Aortic smooth muscle cell (primary cell): ENCODE measurements at places on chromosomes 5 and 9. TPM values are rescaled to one million over a fixed set of nuclear protein-coding genes. Genes with fewer than 3 reads are reported as not detected.

Gene LCP2
- total RNA-seq: not detected in 2 replicates

Gene CDH6
- total RNA-seq: 44.7 and 76.2 TPM in 2 replicates

Gene PCDHGA6
- 3.3 and 5.3 TPM in 2 replicates for total RNA-seq

Gene SPATA6L
- total RNA-seq: 0.79 and 0.81 TPM in 2 replicates

Gene PRUNE2
- 50.7 and 65.3 TPM in 2 replicates for total RNA-seq

Gene GZMA
- total RNA-seq: not detected in 2 replicates

Gene CNTNAP3B
- total RNA-seq: 25.0 and 67.8 TPM in 2 replicates

Gene F2RL2
- 1.7 and 4.2 TPM in 2 replicates for total RNA-seq

Gene DTWD2
- total RNA-seq: 4.5 and 5.2 TPM in 2 replicates

Gene C9
- 0.25 TPM in 1 of 2 replicates, not detected in the other for total RNA-seq

Gene SPINK7
- not detected in 2 replicates for total RNA-seq

Gene MEF2C
- total RNA-seq: 45.7 and 80.8 TPM in 2 replicates

Gene SLC25A48
- total RNA-seq: not detected in 2 replicates

Gene PCDHA1
- total RNA-seq: under 0.01 and 0.06 TPM in 2 replicates

Gene ARHGEF39
- total RNA-seq: 0.44 and 0.53 TPM in 2 replicates

Gene PCDHGB3
- total RNA-seq: 5.7 and 8.4 TPM in 2 replicates

Gene SHLD3
- total RNA-seq: 3.0 and 3.2 TPM in 2 replicates

Gene FAM174A
- 22.8 and 35.1 TPM in 2 replicates for total RNA-seq

Gene GDNF
- not detected in 2 replicates for total RNA-seq

Gene PTGDS
- total RNA-seq: 9.8 and 21.8 TPM in 2 replicates

Gene SUSD3
- 0.26 TPM in 1 of 2 replicates, not detected in the other for total RNA-seq

Gene CTSV
- 0.26 and 0.37 TPM in 2 replicates for total RNA-seq

Gene GRHPR
- 101 and 103 TPM in 2 replicates for total RNA-seq

Gene IFNA21
- total RNA-seq: not detected in 2 replicates
